ENCODE measurements at places on chromosomes 5 and 9.
A peak's percentile ranks its signal among the peaks of the same experiment; 100 is the strongest.

GRCh38 chr9:117135501-117136098, 279.3 kb downstream of the ASTN2 start:
- no peak for DNase-seq

- DNase-seq: peak; percentile 79
Measured at GRCh38 chr9:16417161-16417560, 453.3 kb downstream of the BNC2 start.

DNA sequence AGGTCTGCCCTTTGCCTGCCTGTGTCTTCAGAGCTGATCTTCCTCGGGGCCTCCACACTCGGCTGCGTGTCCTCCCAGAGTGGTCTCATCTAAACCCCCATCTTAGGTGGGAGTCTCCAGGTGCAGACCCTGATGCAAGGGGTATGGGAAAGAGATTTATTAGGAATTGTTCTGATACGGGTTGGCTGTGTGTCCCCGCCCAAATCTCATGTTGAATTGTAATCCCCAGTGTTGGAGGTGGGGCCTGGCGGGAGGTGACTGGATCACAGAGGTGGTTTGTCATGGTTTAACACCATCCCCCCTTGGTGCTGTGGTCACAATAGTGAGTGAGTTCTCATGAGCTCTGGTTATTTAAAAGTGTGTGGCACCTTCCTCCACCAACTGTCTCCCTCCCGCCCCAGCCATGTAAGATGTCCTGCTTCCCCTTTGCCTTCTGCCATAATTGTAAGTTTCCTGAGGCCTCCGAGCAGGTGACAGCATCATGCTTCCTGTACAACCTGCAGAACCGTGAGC, 208.4 kb downstream of the AOPEP start:
- no peak for DNase-seq

DNA sequence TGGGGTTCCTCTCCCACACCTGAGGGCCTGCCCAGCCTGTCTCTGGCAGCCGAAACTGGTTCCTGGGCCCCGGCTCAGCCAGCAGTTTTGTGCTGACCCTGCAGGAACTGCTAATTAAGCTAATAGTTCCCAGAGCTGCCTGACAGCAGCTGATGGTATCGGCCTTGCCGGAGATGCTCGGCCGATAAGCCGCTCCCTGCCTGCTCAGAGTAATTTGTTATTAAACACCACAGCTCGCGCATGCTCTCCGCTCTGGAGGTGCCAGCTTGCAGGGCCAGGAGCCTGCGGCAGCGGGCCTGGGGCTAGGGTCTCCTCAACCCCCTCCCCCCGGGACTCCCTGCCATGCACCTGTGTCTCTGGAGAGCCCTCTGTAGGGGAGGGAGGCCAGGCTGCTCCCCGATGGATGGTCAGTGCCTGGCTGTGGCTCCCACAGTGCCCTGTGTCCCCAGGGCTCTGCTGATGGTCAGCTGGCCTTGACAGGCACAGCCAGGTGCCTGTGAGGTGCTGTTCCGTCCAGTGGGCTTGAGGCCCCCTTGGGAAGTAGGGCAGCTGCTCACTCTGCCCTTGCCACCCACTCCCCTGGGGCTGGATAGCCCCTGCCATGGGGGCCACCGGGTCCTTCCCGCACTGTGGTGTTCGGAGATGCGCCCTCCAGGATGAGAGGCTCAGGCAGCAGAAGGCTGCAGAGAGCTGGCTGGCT, 41.7 kb downstream of the RXRA start:
- DNase-seq: no peak
